ENCODE measurements at places on chromosomes 6 and 20.

GRCh38 chr6:11668455-11668854, 110.1 kb downstream of the ADTRP start:
- DNase-seq, result no peak

- DNase-seq, result no peak
Observed at GRCh38 chr6:122673343-122673961, 63.2 kb downstream of the PKIB start.

GRCh38 chr6:23174781-23175361, 605.5 kb downstream of the HDGFL1 start:
- no peak for DNase-seq

DNA sequence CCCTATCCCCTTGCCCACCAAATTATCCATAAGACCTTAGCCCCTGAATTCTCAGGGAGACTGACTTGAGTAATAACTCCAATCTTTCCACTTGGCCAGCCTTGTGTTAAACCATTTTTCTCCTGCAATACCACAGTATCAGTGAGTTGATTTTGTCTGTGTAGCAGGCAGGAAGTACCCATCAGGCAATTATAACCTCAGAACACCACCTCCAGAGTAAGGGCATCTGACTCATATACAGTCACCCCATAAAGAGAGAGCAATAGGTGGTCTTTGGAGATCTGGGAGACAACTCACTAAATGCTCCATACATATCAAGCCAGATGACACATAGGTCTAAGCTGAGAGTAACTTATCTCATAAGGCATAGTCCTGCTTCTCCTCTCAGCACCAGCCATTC, 83.7 kb downstream of the FILIP1 start:
- no peak for DNase-seq

DNA sequence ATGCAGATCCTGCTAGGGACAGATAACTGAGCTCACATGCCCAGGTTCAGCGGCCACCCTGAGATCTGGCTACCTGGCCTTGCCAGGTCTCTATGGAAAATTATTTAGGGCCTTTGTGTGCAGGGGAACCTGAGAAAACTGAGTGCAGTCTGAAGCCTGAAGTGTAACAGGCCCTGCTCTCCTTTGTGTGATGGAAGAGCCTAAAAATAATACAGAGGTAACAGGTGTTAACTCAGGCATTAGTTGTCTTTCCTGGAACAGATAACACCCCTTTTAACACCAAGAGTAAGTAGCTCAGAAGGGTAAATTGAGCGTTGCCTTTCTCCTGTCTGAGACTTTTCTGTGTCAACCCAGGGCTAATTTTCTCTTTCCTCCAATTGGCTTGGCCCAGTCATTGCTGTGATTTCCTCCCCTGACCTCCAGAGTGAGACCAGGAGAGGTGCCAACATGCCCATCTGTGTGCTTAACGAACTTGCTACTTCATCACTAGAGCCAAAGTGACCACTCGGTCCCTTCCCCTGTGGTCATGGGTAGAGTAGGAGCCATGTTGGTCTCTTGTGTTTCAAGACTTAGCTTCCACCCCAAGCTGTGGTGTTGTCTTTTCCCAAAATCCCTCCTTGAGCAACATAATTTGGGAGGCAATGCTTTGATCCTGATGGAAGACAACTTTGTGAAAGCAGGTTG, 304.4 kb upstream of the JAG1 start:
- no peak for DNase-seq

- peak; percentile 64 for DNase-seq
Observed at GRCh38 chr6:156778454-156779205, 1.5 kb downstream of the ARID1B start.
